ENCODE measurements at places on chromosomes 4 and X. TPM values are rescaled to one million over a fixed set of nuclear protein-coding genes. Genes with fewer than 3 reads are reported as not detected.

The TLR10 gene
- 1.6 TPM for total RNA-seq

The BEND2 gene
- not detected for total RNA-seq

The SLC9B2 gene
- 107 TPM for total RNA-seq

The APLN gene
- total RNA-seq, result 2.4 TPM

The TMEM47 gene
- total RNA-seq, result 42.4 TPM

The TMEM33 gene
- total RNA-seq, result 56.3 TPM

The XKRX gene
- not detected for total RNA-seq

The FAM9B gene
- not detected for total RNA-seq

The BEX1 gene
- total RNA-seq, result 127 TPM

The USP17L17 gene
- total RNA-seq, result not detected

The GUF1 gene
- 34.2 TPM for total RNA-seq

The RAB40AL gene
- total RNA-seq, result 0.82 TPM

The NALF2 gene
- total RNA-seq, result 2.0 TPM

The POU4F2 gene
- total RNA-seq, result not detected

The LUZP4 gene
- not detected for total RNA-seq

GRCh38 chrX:19889582-19890342 is 2.4 kb upstream of the SH3KBP1 start:
- DNase-seq, result no peak

DNA sequence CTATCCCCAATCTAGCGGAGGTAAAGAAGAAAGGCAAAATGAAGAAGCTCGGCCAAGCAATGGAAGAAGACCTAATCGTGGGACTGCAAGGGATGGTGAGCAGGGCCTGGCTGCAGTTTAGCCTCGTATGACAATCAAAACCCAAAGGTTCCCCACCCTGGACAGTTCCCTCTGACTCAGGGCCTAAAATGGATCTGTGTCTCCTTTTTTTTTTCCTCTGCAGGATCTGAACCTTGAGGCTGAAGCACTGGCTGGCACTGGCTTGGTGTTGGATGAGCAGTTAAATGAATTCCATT is 986 bp downstream of the HDAC6 start:
- DNase-seq, result no peak

GRCh38 chrX:132953354-132953753 is 5.1 kb downstream of the HS6ST2 start:
- DNase-seq, result no peak

DNA sequence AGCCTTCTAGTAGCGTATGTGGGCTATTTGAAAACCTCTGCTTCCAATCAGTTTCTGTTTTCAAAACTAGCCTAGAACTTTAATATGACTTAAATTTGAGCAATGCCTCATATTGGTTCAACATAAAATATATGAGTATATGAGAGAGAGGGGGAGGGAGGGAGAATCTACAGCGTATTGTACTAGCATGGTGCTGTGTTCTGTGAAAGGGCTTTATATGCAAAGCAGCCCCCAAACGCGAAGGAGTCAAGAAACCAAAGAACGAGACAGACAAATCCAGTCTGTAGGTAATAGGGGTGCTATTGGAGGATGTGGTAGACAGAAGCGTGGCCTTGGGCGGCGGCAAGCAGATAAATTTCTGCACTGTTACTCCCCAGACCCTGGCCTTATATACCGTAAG is 784 bp upstream of the ANXA5 start:
- no peak for DNase-seq

DNA sequence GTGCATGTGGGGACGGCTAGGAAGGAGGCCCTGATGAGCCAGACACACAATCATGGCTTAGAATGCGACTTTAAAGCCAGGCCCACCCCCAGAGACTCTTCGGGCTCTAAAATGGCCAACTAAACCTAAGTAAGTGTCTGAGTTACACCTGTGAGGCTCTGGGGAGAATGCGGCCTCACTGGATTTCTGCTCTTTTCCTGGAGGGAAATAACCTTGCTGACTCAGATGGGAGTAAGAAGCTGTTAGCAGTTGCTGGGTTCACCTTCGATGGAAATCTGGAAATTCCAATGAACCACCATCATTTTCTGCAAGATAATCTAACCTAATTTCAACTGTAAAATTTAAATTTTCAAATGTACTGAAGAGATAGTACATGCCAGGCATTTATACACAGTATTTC is 97.6 kb upstream of the MAML3 start:
- DNase-seq, result no peak

- no peak for DNase-seq
Measured at GRCh38 chr4:54365691-54366090, 136.6 kb downstream of the PDGFRA start.

GRCh38 chr4:163556177-163556576 is 61.7 kb downstream of the TMA16 start:
- DNase-seq, result peak; percentile 20

DNA sequence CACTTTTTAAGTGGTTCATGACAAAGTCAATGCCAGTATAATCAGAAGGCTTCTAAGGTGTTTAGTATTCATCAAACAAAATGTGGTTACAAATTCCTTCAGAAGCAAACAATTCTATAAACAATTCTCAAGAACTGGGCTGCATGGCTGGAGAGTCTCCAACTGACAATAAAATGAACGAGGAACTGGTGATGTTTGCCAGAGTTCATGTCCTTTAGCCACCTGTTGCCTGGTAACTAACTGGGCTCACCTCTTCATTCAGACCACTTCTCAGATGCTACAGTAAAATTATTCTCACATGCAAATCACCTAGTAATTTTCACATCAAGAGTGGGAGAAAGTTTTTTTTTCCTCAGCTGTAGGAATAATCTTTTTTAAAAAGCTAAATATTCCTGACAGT is 53.3 kb downstream of the CAMK2D start:
- DNase-seq, result no peak

DNA sequence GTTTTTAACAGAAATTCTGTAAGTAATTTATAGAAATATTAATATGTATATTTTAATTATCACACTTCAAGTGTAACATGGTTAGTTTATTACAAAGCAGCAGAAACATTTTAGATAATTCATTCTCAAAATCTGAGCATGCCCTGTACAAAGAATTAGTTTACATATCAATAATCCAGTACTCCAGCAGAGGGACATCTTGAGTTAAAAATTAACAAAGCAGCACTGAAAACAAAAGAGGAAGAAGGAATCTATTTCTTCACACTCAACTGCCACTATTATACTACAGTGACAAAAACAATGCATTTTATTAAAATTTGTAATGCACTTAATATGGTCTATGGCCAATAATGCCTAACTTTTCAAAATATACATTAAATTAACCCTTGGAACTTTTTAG is 179.1 kb upstream of the KLHL4 start:
- peak; percentile 0 for DNase-seq

DNA sequence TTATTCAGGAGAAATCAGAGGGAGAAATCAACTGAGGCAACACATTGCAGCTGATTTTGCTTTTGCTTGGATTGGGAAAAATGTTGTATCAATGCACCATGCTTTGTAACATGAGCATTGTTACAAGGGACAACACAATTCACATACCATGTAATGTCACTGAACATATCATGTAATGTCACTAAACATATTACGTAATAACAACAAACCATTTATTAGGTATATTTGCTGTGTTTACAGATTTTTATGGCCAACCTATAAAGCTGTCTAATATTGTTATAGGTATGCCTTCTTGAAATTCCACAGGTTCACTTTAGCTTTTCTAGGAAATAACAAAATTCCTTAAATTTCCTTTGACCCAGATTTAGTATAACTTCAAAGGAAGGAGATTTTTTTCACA is 5.0 kb upstream of the HERC3 start:
- DNase-seq, result no peak

- DNase-seq, result no peak
Measured at GRCh38 chr4:71677568-71677967, 106.3 kb downstream of the GC start.

GRCh38 chrX:87728459-87728858 is 210.9 kb downstream of the KLHL4 start:
- no peak for DNase-seq

- DNase-seq, result no peak
Measured at GRCh38 chrX:10525381-10526120, 94.8 kb downstream of the MID1 start.

DNA sequence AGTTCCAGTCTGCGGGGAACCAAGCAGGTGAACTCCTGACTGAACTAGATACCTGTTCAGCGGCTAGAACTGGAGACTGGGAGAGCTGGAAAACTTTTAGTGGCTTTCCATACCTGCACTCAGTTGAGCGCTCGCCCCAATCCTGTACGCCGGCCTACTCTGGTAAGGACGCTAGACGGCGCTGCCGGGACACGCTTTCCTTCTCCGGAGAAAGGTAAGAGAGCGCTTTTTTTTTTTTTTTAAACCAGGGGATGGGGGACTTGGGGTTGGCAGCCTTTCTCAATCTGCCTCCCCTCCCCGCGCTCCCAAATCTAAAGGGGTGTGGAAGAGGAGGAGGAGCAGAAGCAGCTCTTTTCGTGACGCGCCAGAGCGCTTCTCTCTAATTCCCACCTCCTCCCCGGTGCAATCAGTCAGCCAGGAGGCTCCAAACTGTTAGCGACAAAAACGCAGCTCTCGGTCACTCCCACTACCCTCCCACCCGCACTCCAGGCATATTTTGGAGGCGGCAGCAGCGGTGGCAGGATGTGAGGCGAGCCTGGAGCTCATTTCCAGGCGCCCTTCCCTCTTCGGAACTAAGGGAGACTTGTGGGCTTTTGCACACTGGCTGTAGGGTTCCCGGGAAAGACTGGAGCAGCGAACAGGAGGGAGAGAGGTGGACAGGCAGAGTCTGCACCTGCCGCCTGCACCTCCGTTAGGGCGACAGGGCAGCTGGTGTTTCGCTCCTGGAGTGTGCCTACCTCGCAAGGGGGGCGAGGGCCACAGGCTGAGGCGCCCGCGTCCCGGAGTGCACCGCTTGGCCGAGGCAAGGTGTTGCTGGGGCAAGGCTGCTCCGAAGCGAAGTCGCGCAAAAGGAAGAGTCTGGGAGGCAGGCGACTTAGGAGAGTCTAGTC is at the start of gene IL1RAPL2:
IL1RAPL2 (plus strand) TSS at position 409 of the 890 bp plus-strand sequence.
- peak; percentile 29 for DNase-seq

DNA sequence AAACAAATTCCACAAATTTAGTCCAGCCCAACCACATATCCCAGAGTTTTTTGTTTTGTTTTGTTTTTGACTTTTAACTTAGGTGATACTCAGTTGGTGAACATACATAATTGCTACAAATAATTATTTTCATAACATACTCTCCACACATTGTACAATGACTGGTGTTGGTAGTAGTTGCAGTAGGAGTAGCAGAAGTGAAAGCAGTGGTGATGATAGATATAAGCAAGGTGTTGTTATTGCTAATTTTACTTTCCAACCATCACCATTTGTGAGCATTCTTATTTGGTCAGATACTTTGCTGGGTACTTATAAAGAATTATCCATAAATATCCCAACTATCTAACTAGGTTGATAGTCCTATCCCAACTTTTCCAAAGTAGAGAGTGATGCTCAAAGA is 47.3 kb downstream of the ARHGAP24 start:
- DNase-seq, result no peak

DNA sequence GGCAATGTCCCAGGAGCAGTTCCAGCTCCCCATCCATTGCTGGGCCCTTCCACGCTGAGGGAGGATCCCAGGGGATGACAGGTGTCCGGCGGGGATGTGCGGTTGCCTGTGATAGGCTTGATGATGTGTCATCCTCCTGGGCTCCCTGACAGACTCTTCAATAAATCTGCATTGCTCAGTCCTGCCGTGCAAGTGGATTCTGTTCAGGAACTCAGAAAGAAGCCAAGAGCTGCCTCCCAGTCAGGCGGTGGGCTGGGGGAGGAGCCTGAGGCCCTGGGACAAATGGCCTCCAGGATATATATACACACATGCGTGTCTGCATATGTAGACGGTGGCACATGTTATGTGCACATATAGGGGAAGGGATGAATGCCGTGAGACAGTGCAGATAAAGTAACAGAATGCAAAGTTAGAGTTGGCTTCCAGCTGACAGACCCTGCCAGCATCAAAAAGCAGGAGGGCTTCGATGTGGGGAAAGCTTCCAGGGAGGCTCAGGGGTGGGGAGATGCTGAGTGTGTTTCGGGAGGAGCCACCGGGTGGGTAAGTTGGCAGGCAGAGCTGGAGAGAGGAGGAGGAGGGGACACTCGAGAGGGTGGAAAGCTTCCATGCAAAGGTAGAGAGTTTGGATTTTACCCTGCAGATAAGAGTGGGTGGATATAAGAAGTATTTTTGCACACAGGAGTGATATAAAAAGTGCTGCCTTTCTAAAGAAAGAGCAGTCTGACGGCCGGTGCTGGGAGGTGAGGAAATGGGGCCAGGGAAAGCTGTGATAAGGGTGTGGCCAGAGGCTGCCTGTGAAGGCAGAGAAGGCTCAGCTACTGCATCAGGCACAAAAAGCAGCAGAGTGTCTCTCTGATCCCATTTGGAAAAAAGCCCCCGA is 28.5 kb upstream of the CRMP1 start:
- DNase-seq, result no peak

- no peak for DNase-seq
Measured at GRCh38 chr4:88857588-88857987, 160.0 kb upstream of the NAP1L5 start.

GRCh38 chrX:65920620-65921019 is 119.3 kb downstream of the VSIG4 start:
- DNase-seq, result no peak

DNA sequence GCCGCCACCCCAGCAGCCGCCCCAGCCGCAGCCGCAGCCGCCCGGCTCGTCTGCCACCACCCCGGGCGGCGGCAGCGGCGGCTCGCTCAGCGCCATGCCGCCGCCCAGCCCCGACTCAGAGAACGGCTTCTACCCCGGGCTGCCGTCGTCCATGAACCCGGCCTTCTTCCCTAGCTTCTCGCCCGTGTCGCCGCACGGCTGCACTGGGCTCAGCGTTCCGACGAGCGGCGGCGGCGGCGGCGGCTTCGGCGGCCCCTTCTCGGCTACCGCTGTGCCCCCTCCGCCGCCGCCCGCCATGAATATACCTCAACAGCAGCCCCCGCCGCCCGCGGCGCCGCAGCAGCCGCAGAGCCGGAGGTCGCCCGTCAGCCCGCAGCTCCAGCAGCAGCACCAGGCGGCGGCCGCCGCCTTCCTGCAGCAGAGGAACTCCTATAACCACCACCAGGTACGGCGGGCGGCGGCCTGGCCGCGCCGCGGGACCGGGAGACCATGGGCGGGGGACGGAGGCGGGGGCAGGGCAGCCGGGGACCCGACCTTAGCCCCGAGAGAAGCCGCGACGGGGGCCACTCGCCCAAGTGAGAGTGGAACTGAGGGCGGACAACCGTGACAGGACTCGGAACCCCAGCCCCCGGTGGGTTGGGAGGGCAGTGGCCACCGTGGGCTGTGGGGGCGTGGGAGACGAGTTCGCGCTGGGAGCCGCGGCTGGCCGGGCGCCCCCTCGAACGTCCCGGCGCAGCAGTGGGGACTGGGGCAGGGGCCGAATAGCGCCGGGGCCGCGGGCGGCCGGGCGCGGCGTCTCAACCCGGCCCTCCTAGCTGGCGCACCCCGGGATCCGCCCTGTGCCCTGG is 1.8 kb downstream of the CPEB2 start:
- peak; percentile 14 for DNase-seq

- DNase-seq, result no peak
Measured at GRCh38 chrX:104745152-104745551, 179.2 kb downstream of the IL1RAPL2 start.

GRCh38 chr4:88098993-88099752 is 59.3 kb downstream of the ABCG2 start:
- DNase-seq, result no peak

GRCh38 chr4:121255986-121256750 is 92.0 kb upstream of the TNIP3 start:
- no peak for DNase-seq

- DNase-seq, result no peak
Measured at GRCh38 chr4:158197194-158197776, 13.0 kb upstream of the TMEM144 start.

- no peak for DNase-seq
Measured at GRCh38 chrX:40852586-40852985, 117.2 kb upstream of the MED14 start.

GRCh38 chr4:124902001-124902515 is 189.5 kb upstream of the ANKRD50 start:
- no peak for DNase-seq

- DNase-seq, result no peak
Measured at GRCh38 chr4:145480257-145480656, 1.4 kb upstream of the SMAD1 start.

Data from frontal cortex (tissue), 4 donors.